ENCODE measurements at places on chromosomes 7 and 10.

DNA sequence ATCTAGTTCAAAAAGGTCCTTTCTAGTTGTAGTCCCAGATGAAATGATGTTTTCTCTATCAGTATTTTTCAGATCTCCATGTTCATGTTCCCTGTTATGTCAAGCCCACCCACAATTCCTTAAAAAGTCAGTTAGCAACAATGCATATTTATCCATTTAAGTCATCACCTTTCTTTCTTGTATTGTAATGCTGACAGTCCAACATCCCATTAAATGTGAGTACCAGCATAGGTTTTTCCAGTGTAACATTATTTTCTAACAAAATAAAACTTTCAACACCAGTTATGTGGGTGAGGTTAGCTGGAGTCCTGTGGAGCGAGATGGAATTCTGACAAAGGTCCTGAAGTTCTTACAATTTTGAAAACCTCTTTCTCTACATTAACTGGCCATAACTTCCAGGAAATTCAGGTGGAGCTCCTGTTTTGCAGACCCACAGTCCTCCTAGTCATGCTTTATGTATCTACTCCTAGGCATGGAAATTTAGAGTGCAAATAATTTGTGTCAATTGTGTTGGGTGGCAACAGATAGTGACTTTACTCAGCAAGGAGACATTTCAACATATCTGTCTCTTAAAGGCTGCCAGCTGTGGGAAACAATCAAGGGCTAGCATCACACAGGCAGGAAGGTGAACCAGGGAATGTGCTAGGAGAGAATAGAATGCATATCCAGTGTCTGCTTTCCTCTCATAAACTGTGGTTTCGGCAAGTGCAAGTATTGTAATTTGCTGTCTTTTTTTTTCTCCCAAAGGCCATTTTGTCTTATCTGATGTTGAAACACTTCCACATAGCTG is 162.6 kb downstream of the MTERF1 start:
- no peak for DNase-seq
- no peak overlapping the region for H3K4me3 ChIP-seq
- no peak overlapping the region for H3K27ac ChIP-seq
- H3K4me1 ChIP-seq = no peaks in the 10 kb centered on the region

GRCh38 chr7:120792091-120792860 is 65.7 kb downstream of the TSPAN12 start:
- H3K4me1 ChIP-seq = no peaks in the 10 kb centered on the region
- no peak overlapping the region for H3K4me3 ChIP-seq
- no peak overlapping the region for H3K27ac ChIP-seq
- H3K36me3 ChIP-seq = no peaks in the 10 kb centered on the region
- H3K27me3 ChIP-seq = no peaks in the 10 kb centered on the region

GRCh38 chr10:124225029-124225466 is 131.7 kb upstream of the CHST15 start:
- no peak overlapping the region for H3K4me3 ChIP-seq
- H3K36me3 ChIP-seq = no peaks in the 10 kb centered on the region
- no peaks in the 10 kb centered on the region for H3K27me3 ChIP-seq
- no peak overlapping the region for H3K27ac ChIP-seq

DNA sequence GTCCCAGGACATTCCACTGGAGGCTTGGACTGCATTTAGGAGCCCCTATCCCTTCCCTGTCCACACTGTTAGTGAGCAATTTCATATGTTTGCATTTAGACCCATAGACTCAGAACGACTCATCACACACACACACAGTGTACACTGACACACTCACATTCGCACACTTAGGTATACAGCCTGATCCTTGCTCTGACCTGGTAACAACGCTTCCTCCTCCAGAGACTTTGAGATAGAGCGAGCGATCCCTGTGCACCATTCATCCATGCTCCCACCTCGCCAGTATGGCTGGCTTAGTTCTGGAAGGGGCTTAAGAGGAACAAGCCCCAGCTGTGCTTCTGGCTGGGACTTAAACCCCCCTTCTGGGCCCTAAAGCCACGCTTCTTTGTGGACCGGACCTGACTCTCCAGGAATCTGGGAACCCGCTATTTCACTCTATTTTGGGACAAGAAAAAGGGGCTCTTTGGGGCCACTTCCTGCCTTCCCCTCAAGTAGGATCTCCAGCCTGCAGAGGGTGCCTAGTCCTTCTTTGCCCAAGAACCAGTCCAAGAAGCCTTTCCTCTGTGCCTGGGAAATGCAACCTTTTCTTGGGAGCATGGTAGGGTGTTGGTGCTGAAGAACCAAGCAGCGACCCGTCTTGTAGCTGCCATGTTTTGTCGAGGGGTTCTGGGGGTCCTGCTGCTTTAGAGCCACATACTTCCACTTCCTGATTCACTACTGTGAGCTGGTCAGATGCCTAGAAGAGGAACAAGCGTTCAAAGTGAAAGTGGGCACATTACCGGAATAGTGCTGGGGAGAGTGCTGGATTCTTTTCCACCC is 1.1 kb upstream of the HOXA13 start:
- no peak for DNase-seq
- H3K27ac ChIP-seq = no peak overlapping the region
- peaks cover 100% of the 10 kb centered on the region for H3K27me3 ChIP-seq
- H3K36me3 ChIP-seq = peaks cover 19% of the 10 kb centered on the region
- peaks cover 4% of the 10 kb centered on the region for H3K4me1 ChIP-seq

DNA sequence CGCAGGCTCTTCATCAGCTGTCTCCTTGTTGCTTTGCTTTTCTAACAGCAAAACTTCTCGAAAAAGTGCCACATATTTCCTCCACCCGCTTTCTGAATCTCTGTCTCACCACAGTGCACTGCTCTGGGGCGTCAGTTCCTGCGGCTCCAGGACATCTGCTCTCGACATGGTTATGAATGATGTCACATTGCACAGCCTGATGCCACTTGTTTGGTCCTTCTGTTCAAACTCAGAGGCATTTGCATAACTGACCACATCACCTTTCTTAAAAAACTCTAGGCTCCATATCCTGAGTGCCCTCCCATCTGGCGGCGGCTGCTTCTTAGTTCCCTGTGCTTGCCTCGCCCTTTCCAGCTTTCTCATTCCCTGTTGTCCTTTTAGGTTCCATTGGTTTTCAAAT is 469.3 kb upstream of the COBL start:
- no peak overlapping the region for H3K4me3 ChIP-seq
- no peaks in the 10 kb centered on the region for H3K4me1 ChIP-seq
- H3K27ac ChIP-seq = no peak overlapping the region
- H3K36me3 ChIP-seq = no peaks in the 10 kb centered on the region
- no peaks in the 10 kb centered on the region for H3K27me3 ChIP-seq
- no peak for DNase-seq

DNA sequence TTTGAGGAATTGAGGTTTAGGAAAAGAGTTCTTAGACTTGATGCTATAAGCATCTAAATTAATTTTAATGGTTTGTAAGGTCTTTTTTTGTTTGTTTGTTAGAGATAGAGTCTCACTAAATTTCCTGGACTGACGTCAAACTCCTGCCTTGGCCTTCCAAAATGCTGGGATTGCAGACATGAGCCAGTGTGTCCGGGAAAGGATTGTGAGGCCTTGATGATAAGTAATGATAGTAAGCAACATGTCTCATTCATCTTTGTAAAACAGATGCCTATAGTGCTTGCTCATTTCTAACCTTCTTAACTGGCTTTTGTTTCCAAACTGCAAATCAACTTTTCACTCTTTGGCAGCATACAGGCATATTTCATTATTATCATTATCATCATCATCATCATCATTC is 176.0 kb upstream of the KCND2 start:
- no peaks in the 10 kb centered on the region for H3K4me1 ChIP-seq
- no peak for DNase-seq
- no peak overlapping the region for H3K27ac ChIP-seq
- no peak overlapping the region for H3K4me3 ChIP-seq
- no peaks in the 10 kb centered on the region for H3K27me3 ChIP-seq

DNA sequence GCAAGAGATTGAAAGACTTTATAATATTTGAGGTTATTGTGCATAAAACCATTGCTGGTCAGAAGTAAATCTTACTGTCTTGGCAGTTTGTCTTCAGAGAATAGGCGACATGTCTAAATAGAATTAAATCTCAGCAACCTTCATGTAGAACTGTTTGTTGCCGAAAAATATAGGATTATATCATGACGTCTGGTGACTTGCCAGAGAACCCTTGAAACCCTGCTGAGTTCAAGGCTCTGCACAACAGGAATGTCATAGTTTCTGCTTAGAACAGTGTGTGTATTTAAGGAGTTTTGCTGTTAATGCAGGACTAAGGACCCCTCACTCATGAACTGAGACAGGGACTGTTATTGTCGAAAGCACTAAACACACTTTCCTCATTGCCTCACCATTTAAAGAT is 206.4 kb upstream of the ETV1 start:
- H3K27ac ChIP-seq = no peak overlapping the region
- H3K27me3 ChIP-seq = no peaks in the 10 kb centered on the region
- DNase-seq = no peak
- H3K4me1 ChIP-seq = no peaks in the 10 kb centered on the region
- H3K36me3 ChIP-seq = no peaks in the 10 kb centered on the region

GRCh38 chr10:86533328-86533727 is 11.7 kb upstream of the WAPL start:
- H3K36me3 ChIP-seq = no peaks in the 10 kb centered on the region
- peaks cover 9% of the 10 kb centered on the region for H3K27me3 ChIP-seq
- H3K4me3 ChIP-seq = no peak overlapping the region

DNA sequence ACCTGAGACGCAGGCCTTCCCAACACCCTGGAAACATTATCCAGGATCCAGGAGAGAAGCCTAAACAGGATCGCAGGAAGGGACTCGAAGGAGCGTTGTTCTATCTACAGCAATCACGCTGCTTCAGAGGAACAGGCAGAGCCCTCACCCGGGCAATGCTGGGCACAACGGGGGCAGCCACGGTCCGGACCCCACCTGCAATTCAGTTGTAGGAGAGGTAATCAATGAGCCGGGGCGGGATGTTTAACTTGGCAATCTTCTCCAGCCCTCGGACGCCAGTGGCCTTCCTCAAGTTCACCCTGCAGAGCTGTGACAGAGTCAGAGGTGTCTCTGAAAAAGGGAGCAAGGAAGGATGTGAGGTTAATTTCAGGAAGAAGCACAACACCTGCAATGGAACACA is 25.9 kb downstream of the ASB13 start:
- DNase-seq = no peak
- H3K36me3 ChIP-seq = peaks cover 24% of the 10 kb centered on the region
- H3K4me1 ChIP-seq = no peaks in the 10 kb centered on the region
- H3K27me3 ChIP-seq = no peaks in the 10 kb centered on the region
- H3K27ac ChIP-seq = no peak overlapping the region
- H3K4me3 ChIP-seq = no peak overlapping the region

DNA sequence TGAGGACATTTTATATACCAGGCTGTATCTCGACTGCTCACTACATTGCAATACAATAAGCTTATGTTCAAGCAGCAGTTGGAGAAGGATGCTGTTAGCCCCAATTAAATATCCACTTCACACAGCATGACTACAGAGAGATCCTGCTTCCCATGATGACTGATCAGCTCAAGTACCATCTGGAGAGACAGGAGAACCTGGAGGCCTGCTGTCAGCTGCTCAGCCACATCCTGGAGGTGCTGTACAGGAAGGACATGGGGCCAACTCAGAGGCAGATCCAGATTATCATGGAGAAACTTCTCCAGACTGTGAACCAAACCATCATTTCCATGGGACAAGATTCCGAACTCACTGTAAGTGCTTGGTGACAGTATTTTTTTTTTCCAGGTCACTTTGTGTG is 22.5 kb downstream of the RNF133 start:
- H3K36me3 ChIP-seq = peaks cover 4% of the 10 kb centered on the region
- 0 out of 2 replicates have a peak overlapping the region, but pooled peaks have one; percentile 4 for H3K27ac ChIP-seq
- DNase-seq = no peak
- peaks cover 22% of the 10 kb centered on the region for H3K4me1 ChIP-seq
- no peak overlapping the region for H3K4me3 ChIP-seq
- H3K27me3 ChIP-seq = no peaks in the 10 kb centered on the region

DNA sequence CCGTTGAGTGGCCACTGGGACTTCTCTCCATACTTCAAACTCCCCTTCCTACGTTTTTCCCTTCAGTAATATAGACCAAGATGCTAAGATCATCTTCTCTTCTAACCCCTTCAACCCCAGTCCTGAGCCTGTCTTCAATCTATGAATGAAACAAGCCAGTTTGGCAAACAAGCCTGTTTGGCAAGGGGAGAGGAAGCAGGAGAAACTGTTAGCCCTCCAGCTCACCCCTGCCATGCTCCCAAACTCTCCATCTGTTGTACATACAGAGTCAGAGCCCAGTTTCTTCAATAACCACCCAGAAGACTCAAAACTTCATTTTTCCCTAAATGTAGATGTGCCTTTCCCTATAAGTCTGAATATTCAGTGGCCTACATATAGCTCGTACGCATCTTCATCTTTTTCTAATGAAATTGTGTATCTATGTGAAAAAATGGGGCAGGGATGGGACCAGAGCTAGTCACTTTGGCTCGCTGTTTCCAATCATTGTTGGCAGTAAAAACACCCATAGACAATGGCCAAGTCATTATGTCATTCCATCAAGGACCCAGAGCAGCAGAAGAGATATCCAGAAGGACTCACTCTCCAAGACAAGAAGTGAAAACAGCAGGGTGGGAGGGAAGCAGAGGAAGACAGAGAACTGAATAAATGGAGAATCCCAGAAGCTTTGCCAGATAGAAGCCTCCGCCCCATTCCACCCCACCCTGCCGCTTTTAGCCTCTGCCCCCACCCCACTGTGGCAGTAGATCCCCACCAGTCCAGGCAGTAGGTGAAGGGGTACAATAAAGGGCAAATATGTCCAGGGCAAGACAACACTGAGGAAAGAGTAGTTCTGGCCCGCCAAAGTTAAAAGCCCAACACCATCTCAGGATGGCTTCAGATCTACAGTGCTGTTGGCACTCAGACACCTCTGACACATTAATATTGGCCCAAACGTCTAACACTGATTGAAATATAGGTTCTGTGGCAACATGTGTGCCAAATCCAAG is 87.3 kb downstream of the DOCK4 start:
- H3K27ac ChIP-seq = no peak overlapping the region
- no peak overlapping the region for H3K4me3 ChIP-seq
- no peaks in the 10 kb centered on the region for H3K36me3 ChIP-seq
- H3K4me1 ChIP-seq = no peaks in the 10 kb centered on the region
- DNase-seq = no peak
- H3K27me3 ChIP-seq = no peaks in the 10 kb centered on the region

GRCh38 chr7:107078517-107078966 is 34.0 kb downstream of the PRKAR2B start:
- no peaks in the 10 kb centered on the region for H3K36me3 ChIP-seq
- DNase-seq = no peak
- no peaks in the 10 kb centered on the region for H3K27me3 ChIP-seq

DNA sequence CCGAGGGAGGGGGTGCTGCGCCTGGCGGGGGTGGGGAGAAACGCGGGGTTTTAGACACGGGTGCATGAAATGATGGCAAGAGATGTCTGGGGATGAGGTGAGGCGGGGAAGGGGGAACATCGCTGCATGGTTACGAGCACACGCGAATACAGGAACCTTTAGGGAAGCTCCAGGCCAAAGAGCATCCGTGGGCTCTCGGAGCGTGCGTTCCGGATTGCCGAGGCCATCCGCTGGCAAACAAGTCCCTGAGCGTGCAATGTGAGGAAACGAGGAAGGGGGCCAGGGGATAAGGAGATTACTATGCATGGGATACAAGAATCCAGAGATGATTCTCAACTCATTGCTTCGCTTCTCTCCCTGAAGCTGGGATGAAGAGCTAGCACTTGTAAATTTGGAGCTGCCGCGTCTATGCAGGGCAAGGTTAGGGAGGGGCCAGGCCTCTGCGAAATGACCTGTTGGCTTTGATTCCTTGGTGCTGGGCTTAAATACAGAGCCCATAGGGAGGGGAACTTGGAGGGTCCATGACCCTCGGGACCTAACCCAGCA is 520 bp upstream of the WNT2 start:
- no peaks in the 10 kb centered on the region for H3K36me3 ChIP-seq
- peaks cover 6% of the 10 kb centered on the region for H3K4me1 ChIP-seq
- H3K27me3 ChIP-seq = peaks cover 76% of the 10 kb centered on the region
- H3K27ac ChIP-seq = no peak overlapping the region
- DNase-seq = no peak
- peak overlapping the region; percentile 46 for H3K4me3 ChIP-seq
